ENCODE measurements at places on chromosomes 6 and 20.
A peak's percentile ranks its signal among the peaks of the same experiment; 100 is the strongest.

DNA sequence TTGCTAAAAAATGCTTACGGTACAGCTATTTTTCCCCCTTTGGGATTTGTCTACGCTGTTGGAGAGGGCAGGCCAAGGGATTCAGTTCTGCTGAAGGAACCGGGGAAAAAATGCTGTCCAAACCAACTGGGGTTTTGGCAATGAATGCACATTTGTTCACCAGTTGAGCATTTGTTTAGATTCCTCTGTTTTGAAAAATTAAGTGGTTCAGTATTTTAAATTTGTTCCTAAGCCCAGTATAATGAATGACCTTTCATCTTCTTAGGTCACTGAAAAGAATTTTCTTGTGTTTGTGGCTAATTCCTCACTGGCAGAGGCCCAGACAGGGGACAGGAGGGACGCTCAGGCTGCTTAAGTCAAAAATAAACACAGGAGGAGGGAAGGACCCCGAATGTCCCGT is 10.8 kb upstream of the EYA2 start:
- no peak for DNase-seq

DNA sequence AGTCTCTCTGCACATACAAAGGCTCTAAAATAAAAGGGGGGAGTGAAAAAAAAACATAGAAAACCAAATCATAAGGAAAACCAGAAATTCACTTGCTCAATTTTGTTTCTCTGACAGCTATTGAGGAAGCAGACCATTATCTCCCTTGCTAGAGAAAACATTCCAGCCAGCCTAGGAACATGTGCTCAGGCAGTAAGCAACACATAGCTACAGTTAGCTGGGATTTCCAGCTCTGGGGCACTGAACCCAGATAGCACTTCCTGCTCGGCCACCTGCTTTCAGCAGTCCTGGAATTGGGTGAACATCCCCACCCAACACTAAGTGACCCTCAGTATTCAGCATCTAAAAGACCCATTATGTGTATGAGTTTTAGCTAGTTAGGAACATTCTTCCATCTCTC is 61.3 kb downstream of the TNFRSF21 start:
- no peak for DNase-seq

GRCh38 chr6:170453586-170454511 is 99.3 kb downstream of the PSMB1 start:
- no peak for DNase-seq

GRCh38 chr6:122445274-122445673 is 26.3 kb downstream of the SERINC1 start:
- no peak for DNase-seq

GRCh38 chr6:130935978-130936377 is 108.8 kb downstream of the SMLR1 start:
- DNase-seq: no peak

DNA sequence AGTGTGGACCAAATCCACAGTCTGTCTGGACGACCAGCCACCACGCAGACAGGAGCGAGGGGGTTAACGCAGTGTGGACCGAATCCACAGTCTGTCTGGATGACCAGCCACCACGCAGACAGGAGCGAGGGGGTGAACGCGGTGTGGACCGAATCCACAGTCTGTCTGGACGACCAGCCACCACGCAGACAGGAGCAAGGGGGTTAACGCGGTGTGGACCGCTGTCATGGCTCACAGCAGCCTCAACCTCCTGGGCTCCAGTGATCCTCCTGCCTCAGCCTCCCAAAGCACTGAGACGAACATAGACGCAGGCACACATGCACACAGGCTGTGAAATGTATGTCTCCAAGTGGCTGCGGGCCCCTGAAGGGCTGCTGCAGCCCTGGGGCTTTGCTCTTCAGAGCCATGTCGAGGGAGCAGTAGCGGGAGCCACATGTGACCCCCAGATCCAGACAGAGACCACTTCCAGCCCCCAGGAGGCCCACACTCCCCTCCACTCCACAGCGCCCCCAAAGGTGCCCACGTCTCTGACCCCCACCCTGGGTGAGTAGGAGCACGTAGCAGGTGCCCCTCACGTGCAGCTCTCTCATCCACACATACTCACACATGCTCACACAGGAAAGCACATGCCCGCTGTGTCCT is 98.1 kb downstream of the YTHDF1 start:
- no peak for DNase-seq

DNA sequence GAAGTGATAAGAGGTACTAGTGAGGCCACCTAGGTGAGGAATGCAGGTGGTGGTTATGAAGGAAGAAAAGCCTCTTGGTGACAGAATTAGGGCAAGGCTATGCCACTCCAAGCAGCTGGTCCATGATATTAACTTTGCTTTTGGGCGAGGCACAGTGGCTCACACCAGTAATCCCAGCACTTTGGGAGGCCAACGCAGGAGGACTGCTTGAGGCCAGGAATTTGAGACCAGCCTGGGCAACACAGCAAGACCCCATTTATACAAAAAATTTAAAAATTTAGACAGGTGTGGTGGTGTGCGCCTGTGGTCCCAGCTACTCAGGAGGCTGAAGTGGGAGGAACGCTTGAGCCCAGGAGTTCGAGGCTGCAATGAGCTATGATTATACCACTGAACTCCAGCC is 56.1 kb downstream of the SERAC1 start:
- no peak for DNase-seq

GRCh38 chr6:32943864-32944649 is 3.2 kb upstream of the HLA-DMB start:
- no peak for DNase-seq

- no peak for DNase-seq
Observed at GRCh38 chr6:17859846-17860245, 127.6 kb downstream of the KIF13A start.

- no peak for DNase-seq
Observed at GRCh38 chr6:13711324-13711732, 307 bp downstream of the RANBP9 start.

- no peak for DNase-seq
Observed at GRCh38 chr6:154605178-154605881, 94.8 kb upstream of the CNKSR3 start.

- no peak for DNase-seq
Observed at GRCh38 chr6:89745716-89746115, 73.9 kb downstream of the MDN1 start.

DNA sequence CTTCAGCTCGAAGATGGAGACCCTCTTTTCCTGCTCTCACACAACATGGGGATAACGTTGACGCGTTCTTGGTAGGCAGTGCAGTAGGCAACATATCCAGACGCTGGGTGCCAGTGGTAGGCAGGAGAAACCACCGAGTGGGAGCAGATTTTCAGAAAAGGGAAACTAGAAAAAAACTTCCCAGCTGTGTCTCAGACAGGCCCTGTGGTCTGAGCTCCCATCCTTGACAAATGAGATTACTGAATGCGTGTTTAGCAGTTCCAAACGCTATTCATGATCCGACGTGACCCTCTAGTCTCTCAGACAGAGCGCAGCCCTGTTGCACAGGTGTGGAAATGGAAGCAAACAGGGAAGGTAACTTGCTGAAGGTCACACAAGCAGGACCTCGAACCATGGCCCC is 83.9 kb upstream of the DUSP22 start:
- DNase-seq: no peak

- no peak for DNase-seq
Observed at GRCh38 chr20:47445291-47445690, 56.4 kb upstream of the NCOA3 start.

GRCh38 chr6:158481690-158482473 is 78.0 kb upstream of the TMEM181 start:
- no peak for DNase-seq

DNA sequence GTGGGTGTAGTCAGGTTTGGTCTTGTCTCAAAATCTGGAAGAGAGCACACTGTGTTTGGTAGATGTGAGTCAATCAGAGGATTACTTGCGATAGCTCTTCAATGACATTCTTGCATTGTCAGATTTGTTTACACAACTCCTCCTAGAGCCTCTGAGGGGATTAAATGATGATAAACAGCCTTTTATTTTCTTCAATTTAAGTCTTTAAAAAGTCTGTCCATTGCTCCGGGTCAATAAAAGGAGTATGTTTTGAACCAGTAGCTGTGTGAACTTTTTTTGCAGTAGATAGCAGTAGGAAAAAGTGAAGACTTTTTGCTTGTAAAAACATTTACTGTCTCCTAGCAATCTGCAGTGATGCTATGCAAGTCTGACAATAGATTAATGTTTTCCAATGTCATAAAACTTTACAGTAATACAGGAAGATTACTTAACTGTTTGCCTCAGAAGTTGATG is 49.9 kb downstream of the GJA1 start:
- DNase-seq: no peak

DNA sequence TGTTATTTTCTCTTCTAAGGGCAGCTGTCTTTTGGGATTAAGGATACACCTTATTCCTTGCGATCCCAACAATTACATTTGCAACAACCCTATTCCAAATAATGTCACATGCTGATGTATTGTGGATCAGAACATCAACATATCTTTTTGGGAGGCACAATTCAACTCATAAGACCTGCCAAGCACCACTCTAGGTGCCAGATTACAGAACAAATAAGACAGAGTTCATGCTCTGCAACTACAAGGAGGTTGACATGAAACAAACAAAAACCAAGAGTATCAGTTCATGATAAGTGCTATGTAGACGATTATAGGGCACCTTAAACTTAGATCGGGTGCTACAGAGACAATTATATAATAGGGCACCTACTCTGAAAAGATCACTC is 203.2 kb upstream of the SGK1 start:
- no peak for DNase-seq

- DNase-seq: no peak
Observed at GRCh38 chr6:9398071-9398766, 962.9 kb upstream of the SLC35B3 start.

DNA sequence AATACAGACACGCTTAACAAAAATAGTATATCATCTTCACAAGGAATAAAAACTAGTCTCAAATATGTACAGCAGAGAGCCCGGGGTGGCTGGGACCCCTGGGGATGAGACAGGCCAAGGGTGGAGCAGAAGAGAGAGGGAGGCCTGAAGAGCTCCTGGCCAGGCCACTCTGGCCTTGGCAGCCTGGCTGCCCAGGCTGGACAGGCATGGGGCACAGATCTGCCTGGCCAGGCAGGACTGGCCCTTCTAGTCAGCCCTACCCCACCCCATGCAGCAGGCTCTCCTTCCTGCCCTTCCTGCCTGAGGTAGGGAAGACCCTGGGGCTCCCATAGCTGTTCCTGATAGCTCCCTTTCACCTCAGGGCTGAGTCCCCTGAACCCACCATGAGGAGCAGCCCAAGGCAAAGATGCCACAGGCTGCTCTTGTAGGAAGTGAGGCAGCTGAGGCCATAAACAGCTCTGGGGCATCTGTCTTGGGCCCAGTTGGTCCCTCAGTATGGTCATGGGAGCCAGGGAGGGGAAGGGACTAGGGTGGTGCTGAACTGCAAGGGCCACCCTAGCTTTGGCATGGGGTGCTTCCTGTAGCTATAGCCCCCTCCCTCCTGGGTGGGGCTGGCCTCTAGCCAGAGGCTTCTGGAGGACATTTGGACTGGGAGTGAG is 27.1 kb downstream of the COX4I2 start:
- no peak for DNase-seq

- DNase-seq: no peak
Observed at GRCh38 chr6:113668641-113669408, 188.3 kb upstream of the MARCKS start.

DNA sequence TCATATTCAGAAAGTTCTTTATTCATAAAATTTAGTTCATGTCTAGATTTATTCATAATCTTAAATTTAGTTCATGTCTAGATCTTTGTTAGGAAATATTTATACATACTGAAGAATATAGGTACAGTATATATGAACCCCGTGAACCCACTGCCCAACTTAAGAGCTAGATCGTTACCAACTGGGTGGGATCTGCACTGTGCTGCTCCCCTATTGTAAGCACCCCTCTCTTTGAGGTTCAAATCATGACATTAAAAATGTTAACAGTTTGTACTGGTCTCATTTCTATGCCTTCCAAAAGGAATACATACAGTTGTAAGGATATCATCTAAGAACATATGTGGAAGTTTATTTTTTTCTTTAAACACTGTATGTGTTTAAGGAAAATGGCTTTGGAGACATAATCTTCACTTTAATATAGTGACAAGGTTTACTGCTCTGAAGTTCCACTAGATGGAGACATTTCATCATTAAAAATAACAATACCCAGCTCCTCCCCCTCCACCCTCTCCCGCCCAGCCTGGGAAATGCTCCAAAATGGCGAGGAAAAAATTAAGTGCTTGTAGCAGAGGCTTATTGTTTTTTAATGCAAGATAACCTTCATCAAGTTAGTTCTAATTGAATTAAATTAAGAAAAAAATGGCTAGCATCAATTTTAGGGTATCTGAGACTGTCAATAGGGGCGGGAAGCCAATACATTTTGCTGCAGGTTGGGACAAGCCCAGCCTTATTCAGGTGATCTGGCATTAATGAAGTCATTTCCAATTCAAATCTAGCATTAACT is 104.1 kb upstream of the TRAF3IP2 start:
- DNase-seq: no peak

DNA sequence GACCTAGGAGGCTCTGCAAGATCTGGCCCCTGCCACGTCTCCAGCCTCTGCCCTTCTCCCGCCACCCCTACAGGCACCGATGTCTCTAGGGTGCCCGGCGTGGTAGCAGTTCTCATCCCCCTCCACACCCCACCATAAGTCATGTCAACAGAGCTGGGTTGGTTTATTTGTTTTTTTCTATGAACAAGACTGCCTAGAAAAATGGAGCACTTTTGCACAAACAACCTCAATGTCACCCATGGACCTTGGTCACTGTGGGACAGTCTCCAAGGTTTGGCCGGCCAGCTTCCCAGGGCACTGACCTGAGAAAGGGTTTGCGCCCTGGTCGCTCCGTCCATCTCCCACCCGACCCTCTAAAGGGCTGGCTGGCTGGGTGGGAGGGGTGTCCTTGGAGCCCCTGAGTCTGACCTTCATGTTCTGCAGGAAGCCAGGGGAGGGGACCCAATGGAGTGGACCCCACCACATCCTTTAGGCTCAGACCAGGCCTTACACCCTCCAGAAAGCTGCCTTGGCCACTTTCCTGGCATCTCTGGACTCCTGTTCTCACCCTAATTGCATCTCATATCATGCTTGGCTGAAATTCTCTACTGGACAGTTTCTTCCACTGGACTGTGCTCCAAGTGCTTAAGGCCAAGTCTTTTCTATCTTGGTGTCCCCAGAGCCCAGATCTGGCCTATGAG is 104.8 kb upstream of the PTPN1 start:
- no peak for DNase-seq

GRCh38 chr20:45346291-45346718 is 1.9 kb downstream of the SDC4 start:
- no peak for DNase-seq

- no peak for DNase-seq
Observed at GRCh38 chr6:42877695-42878094, 1.7 kb upstream of the RPL7L1 start.

- DNase-seq: peak; percentile 44
Observed at GRCh38 chr6:4281341-4282293, 146.2 kb upstream of the ECI2 start.

- no peak for DNase-seq
Observed at GRCh38 chr6:170423030-170423429, 116.5 kb downstream of the FAM120B start.

- DNase-seq: no peak
Observed at GRCh38 chr6:1912731-1913130, 303.0 kb downstream of the FOXC1 start.

DNA sequence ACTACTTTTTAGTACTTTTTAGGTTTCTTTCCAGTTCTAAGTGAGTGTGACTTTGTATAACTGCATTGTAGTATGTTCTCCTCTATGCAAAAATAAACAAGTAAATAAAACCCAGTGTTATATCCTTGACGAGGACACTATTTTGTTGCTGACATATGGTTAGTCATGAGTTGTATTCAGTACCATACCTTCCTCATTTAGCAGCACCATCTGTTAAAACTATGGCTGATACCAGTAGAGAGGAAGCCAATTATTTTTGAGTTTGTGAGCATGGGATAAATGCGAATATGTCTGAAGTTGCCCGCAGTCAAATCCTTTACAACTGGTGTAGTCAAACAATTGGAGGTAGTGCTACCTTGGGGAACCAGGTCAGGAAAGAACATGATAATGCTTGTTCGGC is 74.1 kb downstream of the CDKAL1 start:
- peak; percentile 86 for DNase-seq
